ENCODE measurements at places on chromosomes 7 and 10.

- no peak for DNase-seq
Observed at GRCh38 chr7:26197153-26198115, 3.1 kb downstream of the HNRNPA2B1 start.

DNA sequence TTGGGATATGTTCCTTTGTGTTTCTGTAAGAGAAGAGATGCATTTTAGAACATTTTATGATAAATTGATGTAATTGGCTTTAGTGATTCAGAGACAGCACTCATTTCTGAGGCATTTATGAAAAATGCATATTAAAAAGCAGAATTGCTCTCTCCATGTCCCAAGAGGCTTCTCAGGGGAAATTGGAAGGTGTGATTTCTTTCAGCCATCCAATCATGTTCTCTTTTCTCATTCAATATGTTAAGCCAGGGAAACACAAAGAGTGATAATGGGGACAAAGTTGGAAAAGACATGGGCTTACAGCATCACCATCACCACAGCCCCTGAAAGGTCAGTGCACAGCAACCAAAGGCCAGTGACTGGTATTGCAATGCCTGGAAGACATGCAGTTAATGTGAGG is 129.9 kb upstream of the COL1A2 start:
- DNase-seq: no peak

DNA sequence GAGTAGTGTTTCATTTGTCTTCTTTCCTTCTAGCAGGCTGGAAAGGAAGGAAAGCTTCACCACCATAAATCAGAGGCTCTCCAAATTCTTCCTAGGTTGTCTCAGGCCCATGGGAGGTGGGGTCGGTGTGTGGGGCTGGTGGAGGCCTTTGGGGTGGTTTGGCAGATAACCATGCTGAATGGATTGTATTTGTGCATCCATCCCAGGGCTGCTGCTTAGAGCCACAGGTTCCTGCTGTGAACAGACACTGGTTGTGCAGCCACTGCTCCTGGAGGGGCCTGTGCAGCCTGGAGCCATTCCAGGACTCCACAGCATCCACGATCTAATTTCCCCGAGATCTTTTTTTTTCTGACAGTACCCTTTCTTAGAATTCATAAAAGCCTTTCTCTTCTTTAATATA is 741.8 kb downstream of the SUGCT start:
- DNase-seq: no peak

- no peak for DNase-seq
Observed at GRCh38 chr7:139572071-139572470, 48.6 kb downstream of the CLEC2L start.

DNA sequence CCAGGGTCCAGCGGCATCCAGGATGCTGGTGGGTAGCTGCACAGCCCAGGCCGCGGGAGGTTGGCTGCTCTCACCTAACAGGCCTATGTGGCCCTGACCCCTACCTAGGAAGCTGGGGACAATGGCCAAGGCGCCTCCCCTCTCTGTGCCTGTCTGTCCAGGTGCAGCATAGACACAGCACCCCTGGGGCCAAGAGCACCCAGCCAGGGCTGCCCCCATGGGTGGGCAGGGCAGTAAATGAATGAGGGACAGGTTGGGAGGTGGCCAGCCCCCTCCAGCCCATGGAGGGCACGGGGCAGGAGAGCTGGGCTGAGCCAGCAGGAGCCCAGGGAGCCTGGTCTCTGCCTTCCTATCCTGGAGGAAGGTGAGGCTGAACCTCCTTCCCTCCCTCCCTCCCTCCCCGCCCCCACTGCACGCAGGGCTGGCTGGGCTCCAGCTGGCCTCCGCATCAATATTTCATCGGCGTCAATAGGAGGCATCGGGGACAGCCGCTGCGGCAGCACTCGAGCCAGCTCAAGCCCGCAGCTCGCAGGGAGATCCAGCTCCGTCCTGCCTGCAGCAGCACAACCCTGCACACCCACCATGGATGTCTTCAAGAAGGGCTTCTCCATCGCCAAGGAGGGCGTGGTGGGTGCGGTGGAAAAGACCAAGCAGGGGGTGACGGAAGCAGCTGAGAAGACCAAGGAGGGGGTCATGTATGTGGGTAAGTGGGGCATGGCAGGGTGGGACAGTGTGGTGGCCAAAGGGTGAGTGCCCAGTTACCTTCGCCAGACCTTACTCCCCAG is at the start of gene SNCG:
TSS of gene SNCG (plus strand) at position 484 of the 785 bp plus-strand sequence. CDS start at position 583, 99 bp downstream.
- no peak for DNase-seq

- DNase-seq: no peak
Observed at GRCh38 chr10:5776136-5776880, 36.9 kb downstream of the GDI2 start.

DNA sequence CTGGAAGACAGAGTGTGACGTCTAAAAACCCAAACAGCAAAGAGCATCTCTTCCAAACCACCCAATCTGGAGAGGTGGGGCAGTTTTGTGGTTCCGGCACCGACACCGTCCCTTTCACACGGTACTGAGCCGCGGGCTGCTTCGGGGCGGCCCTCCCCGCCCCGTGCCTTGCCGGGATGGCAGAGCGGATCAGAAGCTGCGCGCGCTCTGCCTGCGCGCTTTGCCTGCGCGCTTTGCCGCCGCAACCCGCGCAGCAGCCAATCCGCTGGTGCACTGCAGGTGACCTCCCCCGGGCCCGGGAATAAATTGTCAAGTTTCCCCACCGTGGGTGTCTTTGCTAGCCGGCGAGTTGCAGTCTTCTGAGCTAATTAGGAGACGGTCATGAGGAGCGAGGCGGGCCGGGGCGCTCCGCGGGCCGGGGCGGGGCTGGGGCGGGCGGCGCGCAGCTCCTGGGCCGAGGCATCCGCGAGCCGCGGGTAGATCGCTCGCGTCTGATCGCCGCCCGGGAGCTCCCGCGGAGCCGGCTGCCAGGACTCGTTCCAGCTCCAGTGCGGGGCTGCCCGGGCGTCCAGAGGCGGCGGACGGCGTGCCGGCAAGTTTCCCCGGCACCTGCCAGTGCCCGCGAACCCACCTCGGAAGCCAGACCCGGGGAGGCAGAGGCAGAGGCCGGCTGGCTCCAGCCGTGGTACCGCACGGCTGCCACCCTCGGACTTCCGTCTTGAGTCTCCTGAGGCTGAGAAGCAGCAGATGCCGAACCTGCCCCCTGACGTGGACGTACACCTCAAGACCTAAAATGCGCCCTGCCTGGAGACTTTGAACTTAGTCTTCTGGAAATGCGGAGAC is 536.0 kb upstream of the GALNT17 start:
- peak; percentile 42 for DNase-seq

DNA sequence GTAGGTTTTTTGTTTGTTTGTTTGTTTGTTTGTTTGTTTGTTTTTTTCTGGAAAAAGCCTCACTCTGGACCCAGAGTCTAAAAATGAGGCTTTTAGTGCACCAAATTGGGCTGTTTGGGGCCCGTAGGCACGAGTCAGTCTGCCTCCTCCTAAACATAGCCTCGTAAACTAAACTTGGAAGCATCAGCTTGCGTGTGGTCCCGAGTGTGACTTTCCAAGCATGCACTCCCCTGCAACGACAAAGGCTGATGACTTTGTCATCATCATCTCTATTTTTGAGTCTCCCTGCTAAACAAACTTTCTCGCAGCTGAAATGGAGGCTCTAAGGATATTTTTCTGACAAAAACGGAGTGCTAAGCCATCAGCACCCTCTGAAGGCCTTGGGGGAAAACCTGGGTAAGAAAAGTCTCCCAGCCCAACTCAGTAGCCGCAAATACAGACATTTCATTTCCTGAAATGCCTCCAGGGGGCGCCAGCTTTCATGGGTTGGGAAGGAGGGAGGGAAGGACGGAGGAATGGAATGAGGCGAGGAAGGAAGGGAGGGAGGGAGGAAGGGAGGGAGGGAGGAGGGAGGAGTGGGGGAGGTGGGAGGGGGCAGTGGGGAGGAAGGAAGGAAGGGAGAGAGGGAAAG is 245.9 kb downstream of the KCNMA1 start:
- peak; percentile 39 for DNase-seq

DNA sequence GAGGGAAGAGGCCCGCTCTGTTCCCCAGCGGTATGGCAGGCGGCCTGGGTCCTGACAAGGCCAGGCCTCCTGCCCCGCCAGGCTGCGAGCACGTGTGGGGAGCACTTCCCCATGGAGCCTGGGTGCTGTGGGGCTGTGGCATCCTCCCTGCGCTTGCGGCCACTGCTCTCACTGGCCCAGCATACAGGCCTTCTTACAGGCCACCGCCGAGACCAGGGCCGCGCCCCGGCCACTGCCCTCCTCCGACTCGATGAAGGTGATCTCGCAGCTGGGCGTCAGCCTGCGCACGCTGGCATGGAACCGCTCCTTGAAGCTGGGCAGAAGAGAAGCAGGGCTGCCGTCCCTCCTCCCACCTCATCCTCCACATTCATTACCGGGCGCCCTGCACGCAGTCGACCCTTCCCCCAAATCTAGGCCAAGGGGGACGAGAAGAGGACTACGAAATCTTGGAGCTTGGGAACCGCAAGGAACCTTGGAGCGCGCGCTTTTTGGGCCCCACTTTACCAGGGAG is 3.9 kb upstream of the MYL7 start:
- DNase-seq: no peak

DNA sequence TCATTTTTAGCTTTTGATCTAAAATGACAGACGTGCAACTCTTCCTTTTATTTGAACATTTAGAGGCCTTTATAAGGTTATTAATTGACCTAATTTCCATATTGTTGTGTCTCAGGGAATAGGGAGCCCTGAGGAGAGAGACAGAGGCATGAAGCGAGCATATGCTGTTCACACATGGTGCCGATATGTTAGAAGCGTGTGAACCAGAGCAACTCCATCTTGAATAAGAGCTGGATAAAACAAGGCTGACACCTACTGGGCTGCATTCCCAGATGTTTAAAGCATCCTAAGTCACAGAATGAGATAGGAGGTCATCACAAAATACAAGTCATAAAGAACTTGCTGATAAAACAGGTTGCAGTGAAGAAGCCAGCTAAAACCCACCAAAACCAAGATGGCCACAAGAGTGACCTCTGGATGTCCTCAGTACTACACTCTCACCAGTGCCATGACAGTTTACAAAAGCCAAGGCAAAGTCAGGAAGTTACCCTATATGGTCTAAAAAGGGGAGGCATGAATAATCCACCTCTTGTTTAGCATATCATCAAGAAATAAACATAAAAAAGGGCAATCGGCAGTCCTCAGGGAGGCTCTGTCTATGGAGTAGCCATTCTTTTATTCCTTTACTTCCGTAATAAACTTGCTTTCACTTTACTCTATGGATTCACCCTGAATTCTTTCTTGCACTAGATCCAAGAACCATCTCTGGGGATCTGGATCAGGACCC is 80.1 kb downstream of the SEC61G start:
- no peak for DNase-seq

DNA sequence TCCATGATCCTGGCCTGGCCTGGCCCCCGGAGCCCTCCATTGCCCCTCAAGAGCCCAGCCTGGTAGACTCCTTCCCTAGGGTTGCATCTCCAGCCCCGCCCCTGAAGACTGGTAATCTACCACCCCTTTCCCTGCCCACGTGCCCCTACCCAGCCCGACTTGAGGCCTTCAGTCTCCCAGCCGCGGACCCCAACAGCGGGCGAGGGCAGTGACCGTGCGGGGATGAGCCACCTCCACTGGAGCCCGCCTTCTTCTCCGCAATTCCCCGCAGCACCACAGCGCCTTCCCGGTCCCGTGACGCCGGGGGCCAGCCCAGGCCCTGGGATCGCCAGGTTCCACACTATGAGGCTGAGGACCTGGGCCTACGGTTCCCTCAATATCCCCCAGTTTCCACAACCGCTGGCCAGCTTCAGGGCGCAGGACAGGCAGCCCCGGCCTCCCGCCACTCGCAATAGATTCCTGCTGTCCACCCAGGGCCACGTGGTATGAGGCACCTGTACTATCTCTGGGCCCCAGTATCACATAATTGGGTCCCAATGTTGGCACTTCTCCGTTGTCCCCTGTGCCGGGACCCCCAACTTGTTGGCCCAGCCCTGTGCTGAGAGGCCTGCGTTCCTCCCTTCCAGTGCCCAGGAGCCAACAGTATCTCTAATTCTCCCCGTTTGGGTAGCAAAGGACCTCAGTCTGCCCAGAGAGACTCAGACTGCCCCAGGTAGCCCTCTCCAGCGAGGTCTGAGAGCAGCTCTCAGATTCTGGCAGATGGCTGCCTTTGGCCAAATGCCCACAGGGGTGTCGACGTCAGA is 1.1 kb upstream of the GPRIN2 start:
- no peak for DNase-seq

GRCh38 chr10:72953687-72954086 is 919 bp downstream of the PLA2G12B start:
- no peak for DNase-seq

DNA sequence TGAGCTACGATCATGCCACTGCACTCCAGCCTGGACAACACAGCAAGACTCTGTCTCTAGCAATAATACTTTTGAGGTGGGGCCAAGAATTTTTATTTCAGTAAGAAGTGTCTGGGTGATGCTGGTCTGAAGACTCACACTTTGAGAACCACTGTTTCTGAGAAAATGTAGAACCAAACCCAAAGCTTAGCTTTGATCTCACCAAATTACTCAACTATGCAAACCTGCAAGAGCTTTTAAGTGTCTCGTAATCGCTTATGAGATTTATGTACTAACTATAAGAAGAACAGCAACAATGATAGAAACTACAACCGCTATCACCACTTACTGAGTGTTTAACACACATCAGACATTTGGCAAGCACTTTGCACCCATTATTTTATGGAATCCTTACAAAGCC is 29.5 kb downstream of the APBB1IP start:
- no peak for DNase-seq

- no peak for DNase-seq
Observed at GRCh38 chr10:12852687-12853086, 148.8 kb downstream of the CCDC3 start.

DNA sequence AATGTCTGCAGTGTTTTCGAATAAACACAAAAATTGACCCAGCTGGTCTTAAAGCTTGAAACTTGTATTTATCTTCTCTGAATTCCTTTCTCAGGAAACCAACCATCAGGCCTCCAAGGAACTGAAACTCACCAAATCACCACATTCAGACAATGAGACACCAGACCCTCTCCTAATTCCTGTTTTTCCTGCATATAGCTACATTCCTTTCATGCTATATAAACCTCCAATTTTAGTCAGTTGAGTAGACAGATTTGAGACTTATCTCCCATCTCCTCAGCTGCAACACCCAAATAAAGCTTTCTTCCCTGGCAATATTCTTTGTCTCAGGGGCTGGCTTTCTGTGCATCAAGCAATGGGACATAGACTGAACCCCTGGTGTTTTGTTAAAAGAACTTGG is 317.0 kb downstream of the CACNA2D1 start:
- no peak for DNase-seq

DNA sequence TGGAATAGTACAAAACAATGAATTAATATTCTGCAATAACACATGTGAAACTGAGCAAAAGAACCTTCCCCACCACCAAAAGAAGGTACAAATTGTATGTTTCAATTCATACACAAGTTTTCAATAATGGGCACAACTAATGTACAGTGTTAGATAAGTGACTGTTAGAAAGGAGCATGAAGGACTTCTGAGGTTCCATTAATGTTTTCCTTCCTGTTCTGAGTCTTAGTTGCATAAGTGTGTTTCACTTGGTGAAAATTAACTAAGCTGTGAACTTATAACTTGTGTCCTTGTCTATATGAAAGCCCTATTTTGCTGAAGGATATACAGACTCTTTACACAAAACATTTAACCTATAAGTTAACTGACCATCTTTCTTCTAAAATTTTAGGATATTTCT is 8.2 kb downstream of the GSAP start:
- no peak for DNase-seq
